NCI-H226 (cell line): ENCODE measurements at places on chromosomes 5 and 9.

- no peak for DNase-seq
Observed at GRCh38 chr5:90547072-90547536, 11.5 kb upstream of the ADGRV1 start.

GRCh38 chr5:39020458-39020857 is 53.7 kb downstream of the RICTOR start:
- no peak for DNase-seq

DNA sequence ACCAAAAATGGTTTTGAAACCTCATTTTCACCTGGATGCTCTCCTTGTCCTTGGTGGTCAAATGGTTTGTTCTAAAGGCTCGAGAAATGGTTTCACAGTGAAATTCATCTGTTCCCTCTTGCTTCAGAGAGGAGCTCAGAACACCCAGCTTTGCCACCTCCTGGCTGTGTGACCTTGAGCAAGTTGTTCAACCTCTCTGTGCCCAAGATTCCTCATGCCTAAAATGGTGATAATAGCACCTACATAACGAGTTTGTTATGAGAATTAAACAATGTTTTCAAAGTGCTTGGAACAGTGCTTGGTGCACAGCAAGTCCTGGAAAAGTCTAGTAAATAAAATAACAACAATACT is 6.5 kb upstream of the GADD45G start:
- no peak for DNase-seq

GRCh38 chr9:91884696-91885687 is 65.0 kb downstream of the ROR2 start:
- peak; percentile 53 for DNase-seq

GRCh38 chr9:134768332-134768708 is 112.3 kb upstream of the FCN2 start:
- no peak for DNase-seq

GRCh38 chr5:145980259-145980658 is 43.9 kb downstream of the SH3RF2 start:
- DNase-seq, result no peak

GRCh38 chr9:4356306-4356705 is 56.4 kb upstream of the GLIS3 start:
- DNase-seq, result peak; percentile 38

DNA sequence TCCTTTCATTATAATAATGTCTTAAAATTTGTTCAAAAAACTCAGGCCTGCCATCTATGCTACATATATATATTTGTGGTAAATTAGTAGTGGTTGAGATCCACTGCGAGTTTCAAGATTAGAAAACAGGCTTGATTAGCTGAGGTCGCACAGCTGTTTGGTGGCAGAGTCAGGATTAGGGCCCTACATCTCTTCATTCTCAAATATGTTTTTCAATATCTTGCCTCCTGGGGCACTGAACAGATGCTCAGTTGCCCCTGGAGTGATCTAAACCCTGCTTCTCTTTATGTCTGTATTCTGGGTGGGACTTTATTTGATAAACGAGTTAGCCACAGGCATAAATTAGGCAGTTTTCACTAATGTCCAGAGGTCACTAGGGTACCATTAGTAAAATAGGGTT is 27.8 kb upstream of the CEP120 start:
- DNase-seq, result no peak

GRCh38 chr5:141420855-141421488 is at the start of gene PCDHGA11:
Gene PCDHGA11, plus strand, starts transcription at chr5:141421051. Its CDS starts 177 bp downstream, at chr5:141421228.
- no peak for DNase-seq

GRCh38 chr9:138076650-138077009 is 199.0 kb downstream of the CACNA1B start:
- DNase-seq, result no peak

- no peak for DNase-seq
Observed at GRCh38 chr5:148443241-148443640, 59.5 kb downstream of the FBXO38 start.

- no peak for DNase-seq
Observed at GRCh38 chr5:159514229-159514810, 184.0 kb upstream of the IL12B start.

- DNase-seq, result peak; percentile 23
Observed at GRCh38 chr5:172454358-172455086, at the start of gene SH3PXD2B. Gene SH3PXD2B, minus strand, starts transcription at chr5:172454525. Its CDS starts 173 bp downstream, at chr5:172454352.

- DNase-seq, result no peak
Observed at GRCh38 chr5:169299191-169299662, 1.7 kb downstream of the SLIT3 start.

DNA sequence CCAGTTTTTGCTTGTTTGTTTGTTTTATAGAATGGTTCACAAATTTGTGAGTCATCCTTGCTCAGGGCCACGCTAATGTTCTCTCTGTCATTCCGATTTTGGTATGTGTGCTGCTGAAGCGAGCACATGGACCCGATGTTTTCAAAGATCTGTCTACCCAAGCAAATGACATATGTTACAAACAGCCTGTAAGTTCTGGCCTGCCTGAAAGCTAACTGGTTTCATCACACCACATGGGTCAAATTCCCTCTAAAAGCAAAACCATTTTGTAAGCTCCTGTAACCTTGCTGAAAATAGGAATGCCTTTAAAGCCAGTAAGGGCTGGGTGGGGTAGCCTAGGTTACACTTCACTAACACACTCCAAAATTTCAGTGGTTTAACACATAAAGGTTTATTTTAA is 25.4 kb downstream of the DMRT3 start:
- DNase-seq, result no peak

DNA sequence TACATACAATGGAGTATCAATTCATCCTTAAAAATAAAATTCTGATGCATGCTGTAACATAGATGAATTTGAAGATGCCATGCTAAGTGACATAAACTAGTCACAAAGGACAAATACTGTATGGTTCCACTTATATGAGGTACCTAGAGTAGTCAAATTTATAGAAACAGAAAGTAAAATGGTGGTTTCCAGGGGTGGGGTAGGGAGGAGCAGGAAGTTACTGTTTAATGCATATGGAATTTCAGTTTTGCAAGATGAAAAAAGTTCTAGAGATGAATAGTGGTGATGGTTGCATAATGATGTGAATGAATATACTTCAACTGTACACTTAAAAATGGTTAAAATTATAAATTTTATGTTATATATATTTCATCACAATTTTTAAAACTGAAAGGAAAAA is 57.3 kb upstream of the FNIP1 start:
- peak; percentile 58 for DNase-seq

- DNase-seq, result no peak
Observed at GRCh38 chr5:64789457-64789856, 20.7 kb downstream of the CWC27 start.

DNA sequence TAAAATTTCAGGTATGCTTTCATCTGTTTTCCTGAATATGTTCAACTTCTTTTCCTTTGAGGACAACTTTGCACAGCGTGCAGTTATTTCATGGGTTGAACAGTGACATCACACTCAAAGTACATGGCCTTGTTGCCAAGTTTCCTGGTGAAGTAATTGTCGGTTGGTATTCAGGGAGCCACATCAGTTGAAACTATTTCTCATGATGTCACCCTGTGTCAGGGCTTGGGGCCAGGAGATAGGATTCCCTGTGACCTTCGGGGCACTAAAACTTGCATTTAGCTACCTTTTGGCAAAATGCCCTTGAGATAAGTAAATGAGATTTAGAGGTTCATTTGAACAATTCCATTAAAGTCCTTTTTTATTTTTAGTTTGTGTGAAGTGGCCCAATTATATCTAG is 383.9 kb downstream of the SH3GL2 start:
- DNase-seq, result no peak

DNA sequence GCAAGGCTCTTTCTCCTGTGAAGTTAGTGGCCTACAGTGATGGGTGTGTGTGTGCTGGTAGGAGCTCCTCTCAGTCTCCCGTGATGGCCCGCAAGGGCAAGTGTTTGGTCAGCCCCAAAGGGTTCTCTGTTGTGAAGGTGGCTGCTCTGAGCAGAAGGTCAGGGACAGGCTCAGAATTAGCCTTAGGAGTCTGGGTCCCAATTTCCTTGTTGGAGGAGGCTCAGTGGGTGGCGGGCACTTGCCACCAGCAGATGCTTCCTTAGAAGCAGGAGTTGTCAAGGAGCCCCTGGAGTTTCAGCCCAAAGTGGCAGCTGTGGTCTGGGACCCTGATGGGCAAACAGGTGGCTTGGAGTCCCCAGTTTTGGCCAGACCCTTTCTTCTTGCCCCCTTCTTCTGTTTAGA is 154.4 kb downstream of the MACROH2A1 start:
- DNase-seq, result no peak

DNA sequence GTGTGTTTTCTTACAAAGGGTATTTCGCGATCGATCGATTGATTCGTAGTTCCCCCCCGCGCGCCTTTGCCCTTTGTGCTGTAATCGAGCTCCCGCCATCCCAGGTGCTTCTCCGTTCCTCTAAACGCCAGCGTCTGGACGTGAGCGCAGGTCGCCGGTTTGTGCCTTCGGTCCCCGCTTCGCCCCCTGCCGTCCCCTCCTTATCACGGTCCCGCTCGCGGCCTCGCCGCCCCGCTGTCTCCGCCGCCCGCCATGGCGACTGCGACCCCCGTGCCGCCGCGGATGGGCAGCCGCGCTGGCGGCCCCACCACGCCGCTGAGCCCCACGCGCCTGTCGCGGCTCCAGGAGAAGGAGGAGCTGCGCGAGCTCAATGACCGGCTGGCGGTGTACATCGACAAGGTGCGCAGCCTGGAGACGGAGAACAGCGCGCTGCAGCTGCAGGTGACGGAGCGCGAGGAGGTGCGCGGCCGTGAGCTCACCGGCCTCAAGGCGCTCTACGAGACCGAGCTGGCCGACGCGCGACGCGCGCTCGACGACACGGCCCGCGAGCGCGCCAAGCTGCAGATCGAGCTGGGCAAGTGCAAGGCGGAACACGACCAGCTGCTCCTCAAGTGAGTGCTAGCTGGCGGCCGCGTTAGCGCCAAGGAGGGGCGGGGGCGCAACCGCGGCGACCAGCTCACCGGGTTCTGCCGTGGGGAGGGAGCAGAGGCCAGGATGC is 480 bp downstream of the LMNB1 start:
- DNase-seq, result peak; percentile 45

- DNase-seq, result no peak
Observed at GRCh38 chr5:89901346-89901745, 508.2 kb downstream of the CETN3 start.

- DNase-seq, result no peak
Observed at GRCh38 chr9:129648092-129648763, 6.3 kb upstream of the ASB6 start.

GRCh38 chr5:93591323-93591945 is 8.4 kb downstream of the NR2F1 start:
- no peak for DNase-seq

DNA sequence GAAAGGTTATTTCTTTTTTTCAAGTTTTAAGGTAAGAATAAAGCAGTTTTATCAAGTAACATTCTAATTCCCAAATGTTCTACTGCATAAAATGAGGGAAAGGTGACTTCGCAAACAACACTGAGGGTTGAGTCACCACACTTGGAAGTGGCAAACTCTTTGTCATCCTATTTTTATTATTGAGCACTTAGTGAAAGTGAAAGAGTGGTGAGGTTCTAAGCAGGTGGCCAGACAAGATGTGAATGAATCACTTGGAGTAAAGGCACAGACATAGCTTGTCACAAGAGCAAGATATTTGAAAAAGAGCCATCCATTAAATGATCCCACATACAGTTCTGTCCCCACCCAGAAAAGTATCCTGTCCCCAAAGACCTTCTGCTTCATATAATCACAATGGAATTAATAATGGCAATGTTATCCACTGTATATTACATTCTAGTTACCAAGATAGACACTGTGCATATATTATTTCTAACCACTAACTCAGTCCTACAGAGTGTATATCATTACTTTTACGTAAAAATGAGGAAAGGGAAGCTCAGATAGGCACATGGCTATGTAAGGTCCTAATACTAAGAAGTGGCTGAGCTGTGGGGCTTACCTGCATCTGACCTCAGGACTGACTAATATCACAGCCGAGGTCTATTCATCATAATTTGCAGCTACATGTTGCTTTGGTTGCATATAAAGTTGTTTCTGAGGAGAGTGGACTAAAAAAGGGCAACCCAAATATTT is 730.4 kb upstream of the MEF2C start:
- no peak for DNase-seq

GRCh38 chr9:130220352-130220751 is 45.2 kb upstream of the HMCN2 start:
- DNase-seq, result no peak

- DNase-seq, result no peak
Observed at GRCh38 chr5:50576265-50576664, 90.2 kb upstream of the PARP8 start.

- no peak for DNase-seq
Observed at GRCh38 chr5:57504357-57504756, 21.7 kb upstream of the ACTBL2 start.

DNA sequence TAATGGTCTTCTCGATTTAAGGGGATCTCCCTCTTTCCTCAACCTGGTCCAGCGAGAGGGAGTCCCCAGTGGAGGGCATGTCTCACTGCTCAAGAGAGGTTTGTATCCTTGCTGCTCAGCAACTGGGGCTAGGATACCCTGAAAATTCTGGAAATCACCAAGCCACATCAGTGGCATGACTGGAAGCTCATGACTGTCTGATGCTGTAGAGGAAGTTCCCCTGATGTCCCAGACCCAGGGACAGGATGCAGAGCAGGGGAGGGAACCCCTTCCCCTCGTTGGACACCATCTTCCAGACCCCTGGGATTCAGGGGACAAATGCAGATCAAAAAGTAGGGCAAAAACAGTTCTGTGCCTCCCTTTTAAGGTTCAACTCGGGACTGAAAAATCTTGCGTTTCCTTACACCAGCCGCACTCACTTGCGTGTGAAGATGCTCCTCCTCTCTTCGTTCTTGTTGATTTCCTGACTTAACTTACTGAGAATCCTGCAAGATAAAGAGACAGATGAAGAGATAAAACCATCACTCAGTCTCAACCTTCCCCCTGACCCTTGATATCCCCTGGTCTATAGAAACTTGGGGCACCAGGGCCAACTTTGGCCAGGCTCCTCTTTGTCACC is 22.1 kb downstream of the LCP2 start:
- no peak for DNase-seq

- DNase-seq, result no peak
Observed at GRCh38 chr5:126988021-126988569, 42.3 kb downstream of the MARCHF3 start.

DNA sequence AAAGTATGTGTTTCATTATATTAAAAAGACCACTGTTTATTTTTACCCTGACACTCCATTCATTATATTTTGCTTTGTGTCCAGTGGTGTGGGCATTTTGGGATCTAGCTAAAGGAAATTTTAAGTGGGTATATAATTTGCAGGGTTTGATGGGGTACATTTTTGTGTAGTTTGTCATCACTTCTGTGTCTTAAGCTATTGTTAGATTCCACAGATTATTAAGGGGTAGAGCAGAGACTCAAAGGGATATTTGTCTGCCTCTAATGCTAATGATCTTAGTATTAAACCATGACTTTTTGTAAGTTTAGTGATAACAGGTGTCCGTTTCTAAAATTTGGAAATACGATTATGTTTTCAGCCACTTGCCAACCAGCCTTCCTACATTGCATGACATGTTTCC is 731.6 kb downstream of the BRINP1 start:
- no peak for DNase-seq

DNA sequence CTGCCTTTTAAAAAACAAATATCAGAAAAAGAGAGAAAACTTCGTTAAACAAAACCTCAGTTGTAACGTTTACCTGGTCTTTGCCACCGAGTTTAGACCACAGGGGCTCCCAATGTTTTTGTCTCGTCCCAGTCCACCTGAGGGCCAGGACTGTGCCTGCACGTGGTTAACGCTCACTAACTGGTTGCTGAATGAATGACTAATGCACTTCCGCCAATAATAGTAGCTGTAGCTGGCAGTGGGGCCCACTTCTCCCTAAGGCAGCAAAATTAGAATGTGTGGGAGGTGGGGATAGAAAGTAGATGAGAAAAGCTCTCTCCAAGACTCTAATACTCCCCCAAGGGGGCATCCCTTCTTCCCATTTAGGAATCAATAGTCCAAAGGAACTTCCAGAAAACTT is 29.1 kb upstream of the MED27 start:
- no peak for DNase-seq
